ENCODE measurements at places on chromosomes 11 and 22. TPM values are rescaled to one million over a fixed set of nuclear protein-coding genes. Genes with fewer than 3 reads are reported as not detected.

POU2AF2 gene
- not detected for total RNA-seq

NRGN gene
- 4.6 TPM for total RNA-seq

DGCR6 gene
- total RNA-seq, result 1.2 TPM

OR2D2 gene
- not detected for total RNA-seq

GNAZ gene
- total RNA-seq, result 2.0 TPM

FAM83F gene
- 0.51 TPM for total RNA-seq

PKP3 gene
- not detected for total RNA-seq

GAB4 gene
- total RNA-seq, result not detected
